Effector CD4-positive, alpha-beta T cell (primary cell): ENCODE measurements at places on chromosomes 4 and X.

- DNase-seq, result no peak
These were observed 64.0 kb upstream of the DDIT4L start for GRCh38 chr4:100254237-100254636.

DNA sequence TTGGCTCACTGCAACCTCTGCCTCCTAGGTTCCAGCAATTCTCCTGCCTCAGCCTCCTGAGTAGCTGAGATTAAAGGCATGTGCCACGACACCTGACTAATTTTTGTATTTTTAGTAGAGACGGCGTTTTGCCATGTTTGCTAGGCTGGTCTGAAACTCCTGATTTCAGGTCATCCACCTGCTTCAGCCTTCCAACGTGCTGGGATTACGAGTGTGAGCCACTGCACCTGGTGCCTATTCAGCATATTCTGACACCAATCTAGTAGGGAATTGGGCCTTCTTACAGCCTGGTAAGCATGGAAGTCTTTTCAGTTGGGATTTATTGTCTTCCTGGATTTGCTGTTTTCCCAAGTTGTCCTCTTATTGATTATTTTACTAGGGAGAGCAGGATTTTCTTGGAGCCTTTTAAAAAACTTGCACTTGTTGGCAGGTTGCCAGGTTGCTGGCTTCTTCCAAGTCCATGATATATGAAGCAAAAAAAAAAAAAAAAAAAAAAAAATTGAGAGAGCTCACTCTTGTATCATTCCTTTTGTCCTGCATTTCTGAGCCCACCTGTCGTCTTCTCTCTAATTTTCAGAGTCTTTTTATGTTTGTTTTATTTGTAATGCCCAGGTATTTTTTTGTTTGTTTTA is 43.7 kb downstream of the TMPRSS11E start:
- DNase-seq, result no peak

- no peak for DNase-seq
These were observed 7.5 kb upstream of the CXCL8 start for GRCh38 chr4:73732759-73733431.

- DNase-seq, result no peak
These were observed 25.2 kb upstream of the GLOD5 start for GRCh38 chrX:48736303-48736702.

DNA sequence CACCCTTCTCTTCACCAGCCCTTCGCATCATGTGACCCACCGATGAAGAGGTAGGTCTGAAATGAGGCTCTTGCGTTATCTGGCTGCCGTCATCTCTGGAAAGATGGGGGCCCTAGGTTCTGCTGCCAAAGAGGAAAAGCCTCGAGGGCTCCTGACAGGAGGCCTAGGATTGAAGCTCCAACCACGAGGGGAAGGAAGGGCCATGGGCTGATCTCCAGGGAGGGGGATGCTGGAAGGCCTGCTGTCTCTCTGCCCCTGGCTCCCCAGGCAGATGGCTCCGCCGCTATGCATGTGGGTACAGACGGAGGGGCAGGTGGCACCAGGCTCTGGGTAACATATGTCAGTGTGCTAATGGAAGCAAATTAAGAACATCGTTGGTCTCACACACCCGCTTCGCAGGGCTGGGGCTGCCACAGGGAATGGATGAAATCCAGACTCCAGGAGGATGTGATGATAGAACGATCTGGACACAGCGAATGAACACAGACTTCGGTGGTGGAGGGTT is 44.9 kb downstream of the AFAP1 start:
- no peak for DNase-seq

DNA sequence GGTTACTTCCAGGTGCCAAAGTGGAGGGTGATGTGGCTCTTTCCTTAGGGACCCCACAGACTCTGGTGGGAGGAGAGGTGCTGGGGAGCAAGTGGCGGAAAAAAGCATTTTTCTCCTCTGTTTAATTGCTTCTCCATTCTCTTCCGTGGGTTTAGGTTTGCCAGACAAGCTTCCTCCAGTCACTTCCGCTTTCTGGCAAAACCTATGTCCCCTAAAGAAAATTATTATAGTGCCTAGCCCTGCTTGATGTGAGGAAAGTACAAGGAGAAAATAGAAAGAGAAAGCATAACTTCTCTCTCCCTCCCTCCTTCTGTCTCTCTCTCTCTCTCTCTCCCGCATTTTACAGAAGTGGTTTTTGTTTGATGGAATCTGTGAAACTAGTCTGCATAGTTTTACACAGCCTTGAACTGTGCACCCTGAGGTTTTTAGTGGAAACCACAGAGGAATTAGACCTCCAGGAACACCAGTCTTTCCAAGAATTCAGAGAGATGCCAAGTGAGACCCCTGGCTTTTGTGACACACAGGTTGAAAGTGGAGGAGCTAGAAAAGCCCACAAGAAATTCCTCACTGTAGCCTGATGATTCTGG is 231.1 kb upstream of the ANXA3 start:
- DNase-seq, result no peak

GRCh38 chrX:100750883-100751282 is 19.0 kb upstream of the SYTL4 start:
- DNase-seq, result no peak

GRCh38 chrX:149759824-149760223 is 14.0 kb upstream of the HSFX1 start:
- DNase-seq, result no peak
